ENCODE measurements at places on chromosomes 2 and 18.
A peak's percentile ranks its signal among the peaks of the same experiment; 100 is the strongest.

DNA sequence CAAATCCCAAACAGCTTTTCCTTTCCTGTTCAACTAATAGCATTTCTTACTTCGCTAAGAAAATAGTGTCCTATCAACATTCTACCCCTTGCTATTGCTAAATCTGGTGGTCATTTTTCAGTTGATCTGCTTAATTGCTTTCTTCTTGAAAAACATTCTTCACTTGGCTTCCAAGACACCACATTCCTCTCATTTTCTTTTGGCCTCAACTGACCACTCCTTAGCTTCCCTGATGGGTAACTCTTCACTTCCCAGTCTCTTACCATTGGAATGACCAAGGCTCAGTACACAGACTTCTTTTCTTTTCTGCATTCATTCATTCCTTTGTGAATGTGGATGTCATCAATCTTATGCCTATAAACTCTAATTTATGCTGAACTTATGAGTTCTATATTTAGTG, 230.8 kb upstream of the CDH2 start:
- DNase-seq = peak; percentile 14

DNA sequence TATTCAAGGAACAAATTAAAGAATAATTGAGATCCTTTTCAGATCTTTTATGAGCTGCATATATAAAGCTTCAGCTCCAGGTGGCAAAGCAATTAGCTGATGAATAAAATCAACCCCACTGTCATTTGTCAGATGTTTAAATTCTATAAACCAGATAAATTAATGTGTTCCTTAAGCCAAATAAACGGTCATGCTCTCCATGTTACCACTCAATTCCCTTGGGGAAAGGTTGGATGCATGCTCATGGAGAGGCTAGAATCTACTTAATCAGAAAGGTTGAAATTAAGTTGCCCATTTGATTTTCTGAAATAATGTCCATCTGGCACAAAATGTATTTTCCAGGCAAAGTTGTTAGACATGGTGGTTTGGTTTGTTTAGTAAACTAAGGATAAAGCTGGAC, 282.5 kb upstream of the SPRED2 start:
- DNase-seq = no peak

DNA sequence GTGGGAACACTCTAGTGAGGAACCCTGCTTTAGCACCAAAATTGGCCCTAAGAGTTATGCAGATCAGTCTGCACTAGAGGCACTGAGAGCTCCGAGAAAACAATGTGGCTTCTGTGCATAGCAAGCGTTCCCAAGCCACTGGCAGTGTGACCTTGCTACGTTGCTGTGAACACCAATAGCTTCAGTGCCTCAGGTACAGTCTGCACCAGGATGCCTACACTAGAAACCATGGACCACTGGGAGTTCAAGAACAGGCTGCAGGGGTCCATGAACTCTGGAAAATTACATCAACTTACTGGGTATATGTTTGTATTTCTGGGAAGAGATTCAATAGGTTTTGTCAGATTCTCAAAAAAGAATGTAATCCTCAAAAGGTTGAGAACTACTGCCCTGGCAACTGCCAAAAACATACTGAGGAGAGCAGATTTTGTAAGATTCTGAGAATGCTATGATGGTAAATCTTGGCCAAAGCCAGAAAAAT, 18.3 kb upstream of the SP3 start:
- DNase-seq = peak; percentile 81

DNA sequence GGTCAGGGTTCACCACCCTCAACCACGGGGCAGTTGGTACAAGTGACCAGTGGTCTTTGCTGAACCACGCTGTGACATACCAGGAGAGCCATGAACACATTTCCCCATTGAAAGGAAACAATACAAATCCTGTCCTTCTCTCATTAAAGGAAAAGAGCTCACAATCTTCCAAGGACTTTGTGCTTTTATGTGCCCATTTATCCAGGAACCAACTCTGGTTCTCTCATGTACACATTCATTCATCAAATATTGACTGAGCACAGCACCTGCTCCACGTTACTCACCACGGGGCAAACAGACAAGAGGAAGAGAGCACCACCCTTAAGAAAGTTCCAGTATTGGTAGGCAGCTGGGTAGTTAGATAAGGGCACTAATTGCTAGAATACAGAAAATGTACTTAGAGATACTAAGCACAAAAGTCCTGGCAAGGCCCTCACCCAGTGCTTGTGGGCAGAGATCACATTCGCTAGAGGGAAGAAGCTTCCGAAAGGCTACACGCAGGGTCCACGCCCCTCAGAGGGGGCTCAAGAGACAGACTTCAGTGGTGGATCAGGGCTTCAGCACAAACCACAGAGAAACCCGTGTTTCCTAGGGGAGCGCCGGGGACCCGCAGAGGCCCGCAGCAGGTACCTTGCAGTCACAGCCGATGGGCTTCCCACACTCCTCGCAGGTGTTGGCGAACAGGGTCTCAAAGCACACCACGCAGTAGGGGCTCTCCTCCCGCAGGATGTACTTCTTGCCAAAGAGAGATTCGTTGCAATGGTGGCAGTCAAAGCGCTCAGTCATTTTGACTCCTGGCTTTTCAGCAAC, 12.9 kb downstream of the FHL2 start:
- no peak for DNase-seq

- no peak for DNase-seq
Measured at GRCh38 chr2:160294889-160295288, 94.8 kb upstream of the ITGB6 start.

- no peak for DNase-seq
Measured at GRCh38 chr18:50422286-50422898, 47.5 kb downstream of the SKA1 start.

DNA sequence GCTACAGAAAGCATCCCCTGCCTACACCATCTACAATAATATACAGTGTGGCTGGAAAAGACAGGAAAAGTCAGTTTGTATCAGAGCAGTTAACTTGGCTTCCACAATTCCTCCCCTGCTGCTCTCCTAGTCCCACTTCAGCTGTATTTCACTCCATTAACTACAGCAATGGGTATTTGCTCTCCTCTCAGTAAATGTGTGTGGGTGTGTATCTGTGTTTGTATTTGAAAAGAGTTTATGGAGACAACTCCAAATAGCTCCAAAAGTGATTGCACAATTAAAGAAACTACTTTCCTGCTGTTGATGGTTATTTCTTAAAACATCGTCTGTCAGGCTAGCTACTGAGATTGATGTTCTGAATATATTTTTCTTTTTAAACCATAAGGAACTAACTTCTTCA, 333.7 kb upstream of the FIGN start:
- no peak for DNase-seq

DNA sequence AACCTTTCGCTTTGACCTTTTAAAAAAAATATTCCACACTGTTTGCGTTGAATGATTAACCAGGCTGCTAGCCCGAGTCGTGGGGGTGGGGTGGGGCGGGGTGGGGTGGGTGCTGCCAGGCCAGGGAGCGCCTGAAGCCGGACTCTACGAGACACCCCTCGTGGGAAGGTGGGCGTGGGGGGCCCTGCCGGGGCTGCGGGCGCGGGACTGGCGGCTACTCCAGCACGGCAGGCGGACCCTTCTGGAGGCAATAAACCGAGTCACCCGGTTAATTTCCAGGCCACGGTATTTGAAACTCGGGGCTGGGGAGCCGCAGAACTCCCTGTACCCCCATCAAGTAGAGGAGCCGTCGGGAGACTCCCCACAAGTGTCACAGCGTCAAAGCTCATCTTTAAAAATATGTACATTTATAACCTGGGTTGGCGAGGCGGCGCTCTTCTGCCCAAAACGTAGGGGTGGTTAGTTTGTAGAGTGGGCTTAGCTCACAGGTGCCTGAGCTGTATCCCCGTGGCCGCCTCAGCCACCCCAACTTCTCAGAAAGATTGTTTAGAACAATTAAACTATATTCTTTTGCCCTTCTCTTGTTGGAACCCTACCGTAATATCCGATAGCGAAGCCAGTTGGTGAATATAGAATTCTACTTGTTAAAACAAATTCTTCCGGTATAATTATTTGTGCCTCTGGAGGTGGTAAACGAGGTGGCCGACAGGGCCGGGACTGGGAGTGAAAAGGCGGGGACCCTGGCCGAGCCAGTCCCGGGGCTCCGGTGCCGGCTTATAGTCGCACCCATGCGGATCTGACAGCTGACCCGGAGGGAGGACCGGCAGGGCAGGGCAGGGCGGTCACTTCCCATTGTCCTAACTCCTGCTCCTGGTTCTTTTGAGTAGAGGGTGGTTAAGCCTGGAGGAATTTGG, 1.4 kb downstream of the B3GNT2 start:
- no peak for DNase-seq

- DNase-seq = no peak
Measured at GRCh38 chr2:134420920-134421319, 167.0 kb downstream of the MGAT5 start.

DNA sequence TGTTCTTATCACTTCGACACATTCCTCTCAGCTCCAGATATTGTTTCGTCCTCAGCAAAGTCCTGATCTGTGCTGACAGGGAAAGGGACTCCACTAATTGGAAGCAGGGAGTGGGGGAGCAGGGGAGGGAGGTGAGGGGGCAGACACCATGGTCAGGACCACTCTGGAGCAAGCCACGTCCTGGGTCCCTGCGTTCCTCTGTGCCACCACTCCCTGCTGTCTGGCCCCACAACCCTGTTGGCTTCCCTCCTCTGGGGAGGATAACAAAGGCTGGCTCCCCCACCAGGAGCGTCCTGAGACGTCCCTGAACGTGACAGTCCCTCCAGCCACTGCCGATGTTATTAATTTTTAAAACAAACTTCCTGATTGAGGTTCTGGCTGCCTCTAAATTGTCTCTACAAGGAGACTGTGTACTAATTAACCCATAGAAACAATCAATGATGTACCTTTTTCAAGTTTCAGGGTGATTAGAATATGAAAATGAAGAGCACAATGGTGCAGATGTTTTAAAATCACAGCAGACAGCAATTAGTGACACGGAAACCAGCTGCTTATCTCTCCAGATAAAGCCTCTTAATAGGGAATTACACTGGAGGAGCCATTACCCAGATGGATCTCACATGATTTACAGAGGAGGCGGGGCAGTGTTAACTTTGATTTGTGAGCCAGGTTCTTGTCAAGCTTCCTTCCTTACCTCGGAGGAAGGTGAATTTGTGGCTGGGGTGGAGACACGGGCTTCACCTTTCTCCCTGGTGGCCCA, 257.5 kb downstream of the SETBP1 start:
- DNase-seq = no peak

DNA sequence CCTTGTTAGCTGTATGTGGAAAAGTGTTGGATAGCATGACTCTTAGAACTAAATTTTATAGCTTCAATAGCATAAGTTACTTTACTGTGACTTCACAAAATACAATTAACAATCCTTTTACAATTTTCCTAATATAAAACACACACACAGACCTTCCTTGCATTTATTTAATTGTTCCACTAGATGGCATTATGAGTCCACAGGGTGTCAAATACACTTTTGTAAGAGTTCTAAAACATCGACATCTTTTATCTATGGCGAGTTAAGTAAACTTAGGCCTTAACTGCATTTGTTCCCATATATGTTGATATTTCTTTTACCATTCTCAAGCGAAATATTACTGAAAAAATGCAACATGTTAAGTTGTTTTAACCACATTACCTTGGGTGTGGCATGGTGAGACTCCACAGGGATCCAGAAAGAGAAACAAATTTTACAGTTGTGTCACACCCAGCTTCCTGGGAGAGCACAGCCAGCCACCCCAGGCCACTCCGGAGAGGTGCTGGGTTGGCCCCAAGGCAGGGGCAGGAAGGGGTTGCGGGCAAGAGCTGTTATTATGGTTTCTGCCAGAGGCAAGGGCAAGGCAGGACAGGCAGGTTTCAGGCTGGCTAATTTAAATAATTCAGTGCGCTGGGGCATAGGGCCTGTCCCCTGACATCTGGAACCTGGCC, 312.4 kb upstream of the MC4R start:
- DNase-seq = peak; percentile 68

DNA sequence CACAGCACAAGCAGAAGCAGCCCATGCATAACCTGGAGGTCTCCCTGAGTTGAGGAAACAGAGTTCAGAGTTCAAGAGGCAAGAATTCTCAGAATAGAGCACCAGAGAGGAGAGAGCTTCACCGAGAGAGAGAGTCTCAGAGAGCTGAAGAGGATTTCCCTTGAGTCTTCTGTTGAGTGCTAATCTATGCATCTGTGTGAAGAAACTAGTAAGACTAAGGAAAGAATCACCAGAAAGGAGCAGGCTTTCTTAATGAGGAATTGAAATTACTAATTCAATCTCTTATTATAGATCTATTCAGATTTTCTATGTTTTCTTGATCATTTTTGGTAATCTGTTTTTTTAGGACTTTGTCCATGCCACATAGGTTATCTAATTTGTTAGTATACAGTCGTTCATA, 89.3 kb upstream of the CTAGE1 start:
- DNase-seq = no peak

- DNase-seq = no peak
Measured at GRCh38 chr2:137771064-137771463, 193.2 kb upstream of the HNMT start.

DNA sequence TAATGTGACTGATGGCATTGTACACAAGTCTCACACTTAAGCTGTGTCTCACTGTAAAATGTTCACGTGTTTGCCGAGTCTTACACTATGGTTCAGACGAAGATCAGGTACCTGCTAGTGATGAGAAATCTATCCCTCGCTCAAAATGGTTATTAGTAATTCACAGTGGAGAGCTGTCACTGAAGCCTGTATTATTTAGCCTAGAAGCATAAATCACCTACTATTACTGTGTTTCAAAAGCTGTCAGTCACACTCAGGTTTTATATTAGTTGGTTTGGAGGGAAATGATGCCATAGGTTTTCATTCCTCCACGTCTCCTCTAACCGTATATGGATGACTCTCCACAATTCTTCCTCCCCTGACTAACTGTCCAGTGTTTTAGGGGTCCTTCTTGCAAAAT, 292.4 kb upstream of the ZEB2 start:
- no peak for DNase-seq

GRCh38 chr2:96771796-96772618, 11.3 kb downstream of the CNNM4 start:
- DNase-seq = no peak

DNA sequence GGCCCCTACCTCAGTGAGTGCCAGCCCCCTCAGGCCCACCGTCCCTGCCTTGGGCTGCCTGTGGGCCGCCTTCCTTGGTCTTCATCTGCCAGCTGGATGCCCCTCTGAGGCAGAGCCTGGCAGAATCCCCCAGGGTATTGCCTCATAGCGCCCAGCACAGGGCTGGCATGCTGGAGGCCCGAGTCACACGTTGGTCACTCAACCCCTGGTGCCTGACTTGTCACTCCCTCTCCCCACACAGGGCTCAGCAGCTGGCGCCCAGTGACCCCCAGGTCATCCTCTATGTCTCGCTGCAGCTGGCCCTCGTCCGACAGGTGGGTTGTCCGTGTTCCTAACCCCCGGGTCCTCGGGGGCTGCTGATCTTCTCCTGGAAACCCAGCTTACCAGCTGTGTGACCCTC, 108.4 kb upstream of the MCFD2 start:
- no peak for DNase-seq

- no peak for DNase-seq
Measured at GRCh38 chr2:128449226-128450061, 130.8 kb upstream of the HS6ST1 start.

DNA sequence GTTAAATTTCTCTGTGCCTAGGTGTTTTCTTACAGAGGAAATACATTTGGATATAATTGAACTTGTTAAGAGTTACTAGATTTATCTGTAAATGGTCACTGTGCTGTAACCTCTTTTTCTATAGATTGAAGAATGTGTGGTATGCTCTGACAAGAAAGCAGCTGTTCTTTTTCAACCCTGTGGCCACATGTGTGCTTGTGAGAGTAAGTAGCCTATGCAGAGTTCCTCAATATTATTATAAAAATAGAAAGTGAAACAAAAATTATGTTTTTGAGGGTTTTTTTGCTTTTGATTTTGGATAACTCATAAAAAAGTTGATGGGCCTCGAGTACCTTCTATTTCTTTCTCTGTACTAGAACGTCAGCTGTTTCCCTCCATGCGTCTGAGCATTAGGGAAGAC, 112.4 kb downstream of the MIB1 start:
- peak; percentile 80 for DNase-seq

All from choroid plexus epithelial cell (primary cell).